A673 (cell line): ENCODE measurements at places on chromosomes 6 and 20. TPM values are rescaled to one million over a fixed set of nuclear protein-coding genes. Genes with fewer than 3 reads are reported as not detected.

Gene LPA
- total RNA-seq: not detected in 2 replicates

Gene AKAP7
- 59.5 and 72.4 TPM in 2 replicates for total RNA-seq

DNA sequence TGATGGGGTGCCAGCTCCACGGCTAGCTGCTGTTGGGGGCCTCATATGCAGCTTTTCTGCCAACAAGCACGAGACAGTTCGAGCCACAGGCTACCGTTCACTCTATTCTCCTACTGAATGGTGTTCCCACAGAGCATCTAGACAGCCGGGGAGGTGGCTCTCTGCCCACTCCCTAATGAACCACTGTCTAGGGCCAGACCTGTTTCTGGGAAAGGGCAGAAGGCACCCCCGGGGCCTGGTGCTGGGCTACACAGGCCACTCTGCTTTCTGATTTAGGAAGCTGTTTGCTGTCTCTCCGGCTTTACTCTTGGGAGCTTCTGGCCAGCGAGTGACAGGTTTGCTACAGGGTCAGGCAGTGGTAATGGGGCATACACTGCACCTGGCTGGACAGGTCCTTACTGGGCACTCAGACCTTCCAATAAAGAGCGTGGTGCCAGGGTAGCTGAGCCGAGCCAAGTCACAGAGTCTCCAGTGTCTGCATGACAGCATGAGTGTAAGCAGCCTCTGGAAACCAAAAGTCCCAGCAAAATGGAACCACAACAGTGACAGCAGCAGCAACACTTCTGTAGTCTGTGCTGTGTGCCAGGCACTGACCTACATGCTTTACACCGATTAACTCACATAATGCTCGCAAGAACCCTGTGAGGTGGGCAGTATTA is 8.4 kb downstream of the CCDC167 start:
- H3K36me3 ChIP-seq: no peaks in the 10 kb centered on the region
- DNase-seq: no peak
- no peak overlapping the region for H3K4me3 ChIP-seq
- H3K27ac ChIP-seq: no peak overlapping the region

GRCh38 chr6:47000842-47001241 is 41.3 kb downstream of the ADGRF1 start:
- H3K27me3 ChIP-seq: peaks cover 63% of the 10 kb centered on the region
- H3K27ac ChIP-seq: no peak overlapping the region
- H3K4me1 ChIP-seq: no peaks in the 10 kb centered on the region

Gene CCM2L
- 0.22 TPM in 1 of 2 replicates, not detected in the other for total RNA-seq

DNA sequence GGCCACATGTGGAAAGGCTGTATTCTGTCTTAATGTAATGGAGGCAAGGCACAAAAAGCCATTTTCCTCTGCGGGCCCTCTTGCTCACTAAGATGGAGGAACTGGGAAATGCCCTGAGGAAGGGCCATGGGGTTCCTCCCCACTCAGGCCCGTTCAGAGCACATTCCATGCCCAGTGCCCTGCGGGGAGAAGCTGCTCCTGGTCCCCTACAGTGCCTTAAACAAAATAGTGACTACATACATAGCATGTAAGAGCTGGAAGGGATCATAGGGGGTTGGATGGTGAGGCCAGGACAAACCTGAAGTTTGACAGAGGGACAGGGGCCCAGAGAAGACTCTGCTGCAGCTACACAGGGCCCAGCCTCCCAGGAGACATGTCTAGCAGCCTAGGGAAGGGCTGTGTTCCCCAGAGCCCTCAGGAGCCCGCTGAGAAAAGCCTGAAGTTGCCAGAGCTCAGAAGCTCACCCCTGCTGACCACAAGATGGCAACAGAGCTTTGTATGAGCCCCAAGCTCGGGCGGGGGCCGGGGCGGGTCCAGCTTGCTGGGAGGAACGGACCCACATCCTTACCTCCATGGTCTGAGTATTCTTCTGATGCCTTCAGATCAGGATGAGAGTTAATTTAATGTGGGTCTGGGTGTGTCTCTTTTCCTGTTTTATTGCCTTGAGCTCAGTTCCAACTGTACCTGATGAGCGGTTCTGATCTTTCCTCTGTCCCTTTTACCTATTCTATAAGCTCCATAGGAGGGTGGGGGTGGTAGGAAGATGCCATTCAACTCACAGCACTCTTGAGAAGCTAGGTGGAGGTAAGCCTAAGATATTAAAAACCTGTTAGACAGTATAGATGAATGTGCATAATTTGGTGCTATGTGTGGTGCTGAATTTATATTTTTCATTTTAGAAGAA is 242.9 kb downstream of the CDC5L start:
- H3K36me3 ChIP-seq: no peaks in the 10 kb centered on the region
- H3K27ac ChIP-seq: no peak overlapping the region
- H3K27me3 ChIP-seq: no peaks in the 10 kb centered on the region
- no peaks in the 10 kb centered on the region for H3K4me1 ChIP-seq
- peak; percentile 51 for DNase-seq
- no peak overlapping the region for H3K4me3 ChIP-seq

- H3K36me3 ChIP-seq: no peaks in the 10 kb centered on the region
- no peak overlapping the region for H3K27ac ChIP-seq
- no peaks in the 10 kb centered on the region for H3K27me3 ChIP-seq
- H3K4me1 ChIP-seq: peaks cover 19% of the 10 kb centered on the region
- H3K4me3 ChIP-seq: no peak overlapping the region
These were observed 1.6 kb upstream of the RAET1E start for GRCh38 chr6:149899486-149899885.

Gene DCDC2
- 45.1 and 54.9 TPM in 2 replicates for total RNA-seq

- H3K4me3 ChIP-seq: no peak overlapping the region
- H3K36me3 ChIP-seq: no peaks in the 10 kb centered on the region
- H3K4me1 ChIP-seq: peaks cover 11% of the 10 kb centered on the region
These were observed 37.3 kb downstream of the NTSR1 start for GRCh38 chr20:62745952-62746288.

Gene TAAR1
- total RNA-seq: not detected in 2 replicates

Gene BHLHE23
- total RNA-seq: not detected in 2 replicates

DNA sequence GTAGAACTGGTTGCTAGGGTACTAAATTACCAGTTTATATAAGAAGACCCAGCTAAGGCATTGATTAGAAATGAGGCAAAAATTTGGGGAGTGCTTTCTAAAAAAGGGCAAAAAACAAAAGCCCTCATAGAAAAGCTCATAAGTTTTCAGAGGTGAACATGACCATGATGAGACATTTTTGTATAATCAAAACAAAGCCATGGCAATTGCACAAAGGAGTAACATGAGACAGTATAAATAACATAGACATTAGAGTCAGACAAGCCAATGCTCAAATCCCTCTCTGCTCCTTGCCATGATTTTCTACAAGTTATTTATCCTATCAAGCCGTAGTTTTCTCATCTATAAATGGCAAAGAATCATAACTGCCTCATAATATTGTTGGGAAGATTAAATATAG is 112.2 kb upstream of the ADTRP start:
- DNase-seq: no peak
- H3K27ac ChIP-seq: no peak overlapping the region
- no peaks in the 10 kb centered on the region for H3K4me1 ChIP-seq
- H3K4me3 ChIP-seq: no peak overlapping the region
- no peaks in the 10 kb centered on the region for H3K36me3 ChIP-seq

Gene OR2B2
- total RNA-seq: not detected in 2 replicates

DNA sequence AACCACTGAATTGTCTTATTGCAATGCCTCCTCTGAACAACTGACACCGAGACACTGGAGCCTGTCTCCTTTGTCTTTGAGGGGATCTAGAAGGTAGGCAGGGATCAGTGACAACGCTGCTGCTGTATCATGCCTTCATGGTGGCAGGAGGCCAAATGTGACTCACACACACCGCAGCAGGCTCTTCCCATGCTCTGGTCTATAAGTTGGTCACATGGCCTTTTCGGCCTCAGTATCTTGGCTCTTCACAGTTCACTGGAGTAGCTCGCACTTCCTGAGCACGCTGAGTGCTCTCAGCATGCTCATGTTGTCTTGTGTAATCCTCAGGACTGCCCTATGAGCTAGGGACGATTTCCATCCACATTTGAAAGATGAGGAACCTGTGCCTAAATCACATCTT is 167.4 kb upstream of the PCSK2 start:
- H3K27ac ChIP-seq: peak overlapping the region; percentile 4
- no peaks in the 10 kb centered on the region for H3K27me3 ChIP-seq
- H3K36me3 ChIP-seq: no peaks in the 10 kb centered on the region
- H3K4me1 ChIP-seq: peaks cover 6% of the 10 kb centered on the region

DNA sequence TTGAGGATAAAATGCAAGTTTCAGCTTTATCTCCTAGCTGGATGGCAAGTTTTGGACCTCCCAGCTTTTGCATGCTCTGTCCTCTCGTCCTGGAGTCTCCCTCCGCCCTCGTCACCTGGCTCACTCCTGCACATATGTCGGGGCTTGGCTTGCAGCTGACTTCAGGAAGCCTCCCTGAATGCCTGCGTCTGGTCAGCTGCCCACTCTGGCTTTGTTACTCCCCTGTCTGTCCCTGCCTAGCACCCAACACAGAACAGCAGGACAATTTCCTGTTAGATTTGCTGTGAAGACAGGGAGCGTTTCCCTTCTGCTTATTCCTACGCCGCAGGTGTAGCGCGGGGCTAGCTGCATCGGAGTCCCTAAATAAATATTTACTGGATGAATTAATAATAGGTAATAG is 5.4 kb downstream of the JPH2 start:
- H3K27ac ChIP-seq: no peak overlapping the region
- H3K4me3 ChIP-seq: no peak overlapping the region
- H3K36me3 ChIP-seq: no peaks in the 10 kb centered on the region
- H3K4me1 ChIP-seq: peaks cover under 1% of the 10 kb centered on the region
- no peak for DNase-seq
- no peaks in the 10 kb centered on the region for H3K27me3 ChIP-seq

- no peaks in the 10 kb centered on the region for H3K4me1 ChIP-seq
- H3K4me3 ChIP-seq: no peak overlapping the region
- DNase-seq: no peak
- H3K36me3 ChIP-seq: no peaks in the 10 kb centered on the region
These were observed 438.1 kb downstream of the BCKDHB start for GRCh38 chr6:80544555-80544954.

- no peaks in the 10 kb centered on the region for H3K4me1 ChIP-seq
- no peak overlapping the region for H3K27ac ChIP-seq
- H3K4me3 ChIP-seq: no peak overlapping the region
- H3K36me3 ChIP-seq: no peaks in the 10 kb centered on the region
These were observed 270.9 kb upstream of the SPTLC3 start for GRCh38 chr20:12737900-12738299.

GRCh38 chr6:53523511-53524454 is 21.1 kb downstream of the GCLC start:
- no peaks in the 10 kb centered on the region for H3K4me1 ChIP-seq
- no peak overlapping the region for H3K27ac ChIP-seq
- H3K4me3 ChIP-seq: no peak overlapping the region

DNA sequence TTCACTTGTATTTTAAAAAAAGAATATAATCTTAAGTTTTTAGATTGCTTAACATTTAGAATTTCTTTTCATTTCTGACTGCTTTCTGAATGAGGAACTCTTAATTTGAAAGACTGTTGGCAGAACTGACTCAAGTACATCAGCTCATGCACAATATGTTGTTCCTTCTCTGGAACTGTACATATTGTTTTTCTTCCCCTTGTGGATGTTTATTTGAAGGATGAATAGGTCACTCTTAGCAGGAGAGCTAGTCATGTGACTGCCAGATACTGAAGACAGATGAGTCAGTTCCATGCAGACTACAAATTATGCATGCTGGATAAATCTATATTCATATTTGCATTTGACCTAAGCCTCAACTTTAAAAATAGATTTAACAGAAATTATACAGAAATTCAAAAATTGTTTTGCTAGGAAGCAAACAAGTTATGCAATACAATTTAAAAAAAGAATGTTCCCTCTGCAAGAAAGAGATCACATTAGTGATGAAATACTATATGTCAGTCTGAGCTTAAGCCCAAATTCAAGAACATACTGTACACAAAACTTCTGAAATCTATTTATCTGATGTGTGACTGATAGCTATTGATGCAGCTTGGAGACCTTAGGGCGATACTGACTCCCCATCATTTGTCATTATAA is 1274.9 kb upstream of the GJE1 start:
- no peak overlapping the region for H3K4me3 ChIP-seq
- peaks cover 8% of the 10 kb centered on the region for H3K4me1 ChIP-seq
- peak; percentile 23 for DNase-seq
- H3K36me3 ChIP-seq: no peaks in the 10 kb centered on the region
- no peaks in the 10 kb centered on the region for H3K27me3 ChIP-seq

Gene CRIP3
- 2.4 TPM in 2 replicates for total RNA-seq

Gene TULP1
- 0.66 TPM in 1 of 2 replicates, not detected in the other for total RNA-seq

GRCh38 chr20:48107560-48107959 is 322.3 kb upstream of the SULF2 start:
- peaks cover 23% of the 10 kb centered on the region for H3K27me3 ChIP-seq
- H3K27ac ChIP-seq: no peak overlapping the region
- no peak overlapping the region for H3K4me3 ChIP-seq
- no peak for DNase-seq

Gene SH3BGRL2
- 12.0 and 13.5 TPM in 2 replicates for total RNA-seq

DNA sequence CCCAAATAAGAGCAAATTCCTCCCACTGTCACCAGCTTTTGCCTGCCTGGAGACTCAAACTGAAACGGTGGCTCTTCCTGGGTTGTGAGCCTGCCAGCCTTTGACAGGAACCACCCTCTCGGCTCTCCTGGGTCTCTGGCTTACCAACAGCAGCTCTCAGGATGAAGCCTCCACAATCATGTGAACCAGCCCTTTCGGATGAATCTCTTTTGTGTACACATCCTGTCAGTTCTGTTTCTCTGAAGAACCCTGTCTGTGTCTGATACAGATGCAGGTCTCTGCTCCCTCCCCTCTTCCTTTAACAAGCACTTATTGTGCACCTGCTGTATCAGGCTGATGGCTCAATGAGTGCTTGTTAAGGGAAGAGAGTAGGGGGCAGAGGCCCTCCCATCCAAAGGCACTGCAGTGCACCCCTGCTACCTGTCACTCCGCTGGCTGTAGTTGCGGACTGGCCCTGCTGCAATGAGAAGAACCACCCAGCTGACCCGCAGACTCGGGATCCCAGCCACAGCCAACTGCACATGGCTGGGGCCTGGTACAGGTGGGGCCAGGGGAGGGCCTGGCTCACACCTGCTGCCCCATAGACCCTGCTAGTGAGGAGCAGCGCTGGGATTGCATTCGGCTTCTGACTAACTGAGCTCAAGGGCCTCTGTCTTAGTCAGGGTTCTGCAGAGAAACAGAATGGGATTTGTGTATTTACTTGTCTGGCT is 120.1 kb upstream of the PMEPA1 start:
- DNase-seq: no peak
- H3K4me3 ChIP-seq: no peak overlapping the region
- no peaks in the 10 kb centered on the region for H3K4me1 ChIP-seq
- H3K36me3 ChIP-seq: no peaks in the 10 kb centered on the region
- H3K27me3 ChIP-seq: no peaks in the 10 kb centered on the region

DNA sequence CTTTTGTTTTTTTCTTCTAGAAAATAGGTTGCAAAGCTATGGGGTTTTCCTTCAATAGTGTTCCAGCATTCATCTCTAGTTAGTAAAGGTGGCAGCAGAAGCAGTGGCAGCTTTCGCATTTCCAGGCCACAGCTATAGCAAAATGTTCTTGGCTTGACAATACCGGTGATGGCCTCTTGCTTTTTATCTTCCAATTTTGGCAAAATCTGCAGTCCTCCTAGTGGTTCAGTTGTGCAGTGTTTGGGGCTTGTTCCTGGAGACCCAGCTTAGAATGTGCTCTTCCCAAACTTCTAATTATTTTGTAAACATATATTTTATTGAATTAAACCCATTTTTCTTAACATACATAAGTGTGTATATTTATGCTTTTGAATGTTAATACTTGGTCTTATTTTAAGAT is 370.6 kb upstream of the MAN1A1 start:
- DNase-seq: peak; percentile 3
- no peaks in the 10 kb centered on the region for H3K36me3 ChIP-seq
- no peaks in the 10 kb centered on the region for H3K4me1 ChIP-seq
- H3K27ac ChIP-seq: no peak overlapping the region
- no peaks in the 10 kb centered on the region for H3K27me3 ChIP-seq
- no peak overlapping the region for H3K4me3 ChIP-seq
